ENCODE measurements at places on chromosomes 3 and 15.

- DNase-seq: no peak
These were observed 117.8 kb downstream of the NR1D2 start for GRCh38 chr3:24062916-24063315.

GRCh38 chr3:24154781-24155180, 209.7 kb downstream of the NR1D2 start:
- DNase-seq: no peak

DNA sequence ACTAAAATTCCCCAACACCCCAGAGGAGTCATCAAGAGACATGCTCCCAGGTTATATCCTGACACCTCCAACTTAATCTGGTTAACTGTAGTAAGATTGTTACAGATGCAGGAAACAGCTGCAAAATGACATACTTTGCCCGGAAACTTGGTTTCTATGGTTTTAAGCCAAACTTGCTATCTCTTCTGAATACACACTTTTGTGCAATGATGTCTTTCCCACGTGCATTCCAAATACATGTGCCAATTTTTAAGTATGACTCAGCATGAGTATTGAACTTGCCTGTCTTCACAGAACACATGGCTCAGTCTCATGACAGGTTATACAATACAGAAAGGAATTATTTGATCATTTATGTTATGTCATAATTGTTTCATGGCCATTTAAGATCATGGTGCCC, 207.0 kb upstream of the DCBLD2 start:
- peak; percentile 83 for DNase-seq

DNA sequence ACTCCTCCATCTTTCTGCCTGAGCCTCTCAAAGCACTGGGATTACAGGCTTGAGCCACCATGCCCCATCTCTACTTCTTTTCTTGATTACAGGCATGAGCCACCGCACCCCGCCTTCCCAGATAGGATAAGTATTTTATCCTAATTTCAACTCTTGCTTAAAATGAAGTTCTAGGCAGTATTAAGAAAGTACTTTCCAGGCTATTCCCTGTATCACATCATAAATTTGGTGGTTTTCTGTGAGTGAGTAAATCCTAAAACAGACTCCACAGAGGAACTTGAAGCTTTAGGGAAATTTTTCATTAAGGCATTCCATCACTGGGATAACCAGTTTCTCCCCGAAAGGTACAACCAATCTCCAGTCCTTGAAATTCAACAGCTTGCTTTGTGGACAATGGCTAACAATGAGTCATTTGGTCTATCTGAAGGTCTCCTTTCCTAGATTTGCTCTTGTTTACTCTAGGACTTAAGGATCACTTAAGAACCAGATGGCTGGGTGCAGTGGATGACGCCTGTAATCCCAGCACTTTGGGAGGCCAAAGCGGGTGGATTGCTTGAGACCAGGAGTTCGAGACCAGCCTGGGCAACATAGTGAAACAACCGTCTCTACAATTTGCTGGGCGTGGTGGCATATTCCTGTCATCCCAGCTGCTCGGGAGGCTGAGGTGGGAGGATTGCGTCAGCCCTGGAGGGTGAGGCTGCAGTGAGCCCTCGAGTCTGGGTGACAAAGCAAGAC, 49.7 kb upstream of the SKIL start:
- DNase-seq: peak; percentile 20

DNA sequence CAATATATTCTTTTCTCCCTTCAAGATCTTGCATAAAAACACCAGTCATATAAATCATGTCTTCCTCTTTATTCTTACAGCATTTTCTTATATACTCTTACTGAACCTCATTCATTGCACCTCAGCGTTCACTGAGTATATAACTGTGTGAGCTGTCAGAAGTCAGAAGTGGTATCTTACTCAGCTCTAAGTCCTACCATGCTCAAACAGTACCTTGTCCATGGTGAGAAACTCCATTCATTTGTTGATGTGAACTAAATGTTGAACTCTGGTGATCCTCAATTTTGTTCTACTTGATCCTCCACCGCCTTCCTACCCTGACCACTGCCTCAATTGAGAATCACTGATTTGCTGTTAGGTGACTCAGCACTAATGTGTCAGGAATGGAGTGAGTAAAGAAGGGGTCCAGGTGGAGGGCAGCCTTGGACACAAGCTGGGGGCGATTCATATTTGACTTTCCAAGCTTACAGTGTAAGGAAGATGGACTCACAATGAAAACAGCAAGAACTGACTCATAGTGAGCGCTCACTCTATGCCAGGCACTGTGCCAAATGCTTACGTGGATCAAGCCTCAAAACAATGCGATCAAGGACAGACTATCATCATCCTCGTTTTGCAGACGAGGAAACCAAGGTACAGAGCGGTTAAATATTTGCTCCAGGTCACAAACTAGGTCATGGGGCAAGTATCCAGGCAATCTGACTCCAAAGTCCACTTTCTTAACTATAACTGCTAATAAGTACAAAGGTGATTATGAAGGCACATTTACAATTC, 13.5 kb upstream of the ZFYVE19 start:
- peak; percentile 87 for DNase-seq

DNA sequence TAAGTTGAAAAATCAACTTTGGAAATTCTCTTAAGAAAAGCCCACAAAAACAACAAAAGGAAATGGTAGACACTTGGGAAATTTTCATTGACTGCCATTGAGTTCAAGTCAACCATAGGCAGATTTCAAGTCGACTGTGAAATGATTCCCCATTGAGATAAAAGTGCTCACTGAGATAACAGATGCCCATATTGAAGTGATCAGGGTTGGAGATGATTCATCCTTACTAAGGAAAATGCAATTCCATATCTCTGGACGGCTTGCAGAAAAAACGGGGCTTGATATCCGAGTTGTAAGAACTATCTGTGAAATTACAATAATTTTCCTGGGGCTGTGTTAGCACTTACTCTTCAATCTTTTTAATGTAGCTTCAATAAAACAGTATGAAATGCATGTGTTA, 373.1 kb upstream of the THRB start:
- DNase-seq: peak; percentile 42

DNA sequence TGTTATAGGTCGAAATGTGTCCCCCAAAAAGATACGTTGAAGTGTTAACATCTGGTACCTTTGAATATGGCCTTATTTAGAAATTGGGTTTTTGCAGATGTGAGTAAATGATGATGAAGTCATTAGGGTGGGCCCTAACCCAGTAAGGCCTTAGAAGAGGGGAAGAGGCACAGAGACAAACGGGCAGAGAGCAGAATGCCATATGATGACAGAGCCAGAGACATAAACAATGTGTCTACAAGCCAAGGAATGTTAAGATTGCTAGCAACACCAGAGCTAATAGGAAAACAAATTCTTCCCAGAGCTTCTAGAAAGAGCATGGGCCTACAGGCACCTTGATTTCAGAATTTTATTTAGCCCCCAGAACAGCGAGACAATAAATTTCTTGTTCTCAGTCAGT, 693.1 kb upstream of the NECTIN3 start:
- DNase-seq: peak; percentile 24

GRCh38 chr3:4826237-4827100, 152.8 kb upstream of the BHLHE40 start:
- no peak for DNase-seq

DNA sequence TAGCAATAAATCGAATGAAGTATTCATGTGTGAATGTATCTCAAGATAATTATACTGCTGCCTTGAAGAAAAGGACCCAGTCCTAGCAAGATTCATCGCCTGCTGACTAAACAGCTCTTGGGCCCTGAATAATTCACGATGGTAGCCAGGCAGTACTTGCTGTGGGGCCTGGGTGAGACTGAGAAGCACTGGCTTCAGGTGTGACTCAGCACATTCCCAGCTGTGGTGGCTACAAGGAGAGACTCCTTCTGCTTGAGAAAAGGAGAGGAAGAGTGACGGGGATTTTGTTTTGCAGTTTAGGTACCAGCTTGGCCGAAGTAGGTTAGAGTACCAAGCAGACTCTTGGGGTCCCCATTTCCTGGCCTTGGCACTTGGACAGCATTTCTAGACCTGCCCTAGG, 47.6 kb upstream of the CD200R1L start:
- peak; percentile 1 for DNase-seq

GRCh38 chr15:76840830-76841460, 64.2 kb downstream of the SCAPER start:
- DNase-seq: peak; percentile 71

DNA sequence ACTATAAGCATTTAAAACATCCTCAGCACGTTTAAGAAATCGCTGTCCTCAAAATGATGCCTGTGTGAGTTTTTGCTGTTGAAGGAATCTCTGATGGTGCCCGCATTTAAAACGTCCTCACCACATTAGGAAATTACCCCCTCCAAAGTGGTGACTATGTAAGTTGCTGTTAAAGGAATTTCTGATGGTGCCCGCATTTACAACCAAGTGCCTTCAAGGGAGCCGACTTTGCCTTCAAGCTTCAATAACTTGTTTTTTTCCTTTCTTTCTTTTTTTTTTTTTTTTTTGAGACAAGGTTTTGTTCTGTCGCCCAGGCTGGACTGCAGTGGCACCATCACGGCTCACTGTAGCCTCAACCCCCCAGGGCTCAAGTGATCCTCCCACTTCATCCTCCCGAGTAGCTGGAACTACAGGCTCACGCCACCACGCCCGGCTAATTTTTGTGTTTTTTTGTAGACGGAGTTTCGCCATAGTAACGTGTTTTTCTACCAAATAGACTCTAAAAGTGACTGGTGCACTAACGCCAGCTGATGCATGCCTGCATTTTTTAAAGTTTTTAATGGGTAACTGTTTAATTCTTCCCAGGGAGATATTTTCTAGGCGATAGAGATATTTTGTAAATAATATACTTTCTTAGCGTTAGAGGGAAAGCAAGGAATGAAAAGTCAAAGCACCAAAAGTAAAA, 19.0 kb upstream of the TSEN2 start:
- DNase-seq: no peak

DNA sequence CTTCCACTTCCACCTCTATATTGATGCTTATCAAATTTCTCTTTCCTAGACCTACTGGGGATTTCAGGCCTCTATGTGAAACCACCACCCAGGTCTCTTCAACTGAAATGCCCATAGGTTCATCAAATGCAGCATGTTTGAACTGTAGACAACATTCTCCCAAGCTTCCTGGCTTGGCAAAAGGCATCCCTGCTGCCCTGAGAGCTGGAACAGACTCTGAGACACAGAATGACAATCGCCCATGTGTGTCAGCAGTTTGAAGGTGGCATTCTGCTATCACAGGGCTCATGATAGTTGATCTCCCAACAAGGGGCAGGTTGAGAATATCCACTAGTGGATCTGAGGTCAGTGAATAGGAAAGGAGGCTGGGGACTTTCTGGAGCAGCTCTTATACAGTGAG, 200.7 kb downstream of the RPLP1 start:
- no peak for DNase-seq

- DNase-seq: no peak
These were observed 112.6 kb upstream of the MB21D2 start for GRCh38 chr3:193030276-193030675.

Measured in adipocyte (in vitro differentiated cells).